Lower leg skin (tissue), 4 donors: ENCODE measurements at places on chromosomes 16 and 17.

GRCh38 chr16:83343935-83344366 lies 463.8 kb upstream of the HSBP1 start:
- no peak for DNase-seq

GRCh38 chr16:73601911-73602310 lies 554.0 kb upstream of the ZFHX3 start:
- no peak for DNase-seq

- no peak for DNase-seq
Measured at GRCh38 chr17:81382851-81383250, 12.4 kb upstream of the BAHCC1 start.

DNA sequence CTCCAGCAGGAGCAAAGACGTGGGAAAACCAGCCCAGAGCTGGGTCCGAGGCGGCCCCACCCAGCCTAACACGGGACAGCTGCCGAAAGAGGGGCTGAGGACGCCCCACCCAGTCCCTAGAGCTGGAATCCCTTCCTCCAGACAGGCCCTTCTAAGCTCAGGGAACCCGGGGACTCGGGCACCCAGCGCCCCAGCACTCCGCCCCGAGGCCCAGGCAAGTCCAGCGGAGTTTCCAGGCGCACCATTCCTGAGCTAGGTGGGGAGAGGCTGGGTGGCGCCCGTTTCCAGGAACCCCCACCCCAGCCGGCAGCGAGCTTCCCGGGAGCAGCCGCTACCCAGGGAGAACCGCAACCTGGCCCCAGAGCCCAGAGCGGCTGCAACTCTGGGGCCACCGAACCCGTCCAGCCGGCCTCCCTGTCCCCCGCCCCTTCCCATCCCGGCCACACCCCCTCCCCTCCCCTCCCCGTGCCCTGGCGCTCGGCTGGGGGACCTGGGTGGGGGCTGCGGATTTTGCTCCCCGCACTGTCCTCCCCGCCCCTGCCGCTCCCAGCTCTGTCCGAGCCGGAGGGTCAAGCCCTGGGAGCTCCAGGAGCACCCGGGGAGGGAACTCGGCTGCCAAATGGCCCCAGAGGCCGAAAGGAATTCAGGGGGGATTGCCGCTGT lies 536 bp downstream of the TMC6 start:
- no peak for DNase-seq

GRCh38 chr17:78344666-78345065 lies 15.2 kb downstream of the SOCS3 start:
- DNase-seq, result no peak

DNA sequence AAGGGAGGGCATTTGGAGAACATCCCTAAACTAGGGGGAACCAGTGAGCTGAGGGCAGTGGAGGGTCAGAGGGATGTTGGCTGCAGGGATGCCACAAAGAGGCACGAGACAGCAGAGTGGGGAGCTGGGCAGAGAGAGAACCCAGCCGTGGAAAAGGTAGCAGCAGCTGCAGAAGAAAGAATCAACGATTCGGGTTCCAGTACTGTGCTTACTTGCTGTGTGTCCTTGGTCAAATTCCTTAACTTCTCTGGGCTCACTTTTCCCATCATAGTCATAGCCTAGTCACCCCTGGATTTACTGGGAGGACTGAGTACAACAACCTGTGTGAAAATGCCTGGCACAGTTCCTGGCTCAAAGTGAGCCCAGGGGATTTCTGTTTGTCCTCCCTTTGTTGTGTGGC lies 12.8 kb upstream of the MMP2 start:
- peak; percentile 48 for DNase-seq

DNA sequence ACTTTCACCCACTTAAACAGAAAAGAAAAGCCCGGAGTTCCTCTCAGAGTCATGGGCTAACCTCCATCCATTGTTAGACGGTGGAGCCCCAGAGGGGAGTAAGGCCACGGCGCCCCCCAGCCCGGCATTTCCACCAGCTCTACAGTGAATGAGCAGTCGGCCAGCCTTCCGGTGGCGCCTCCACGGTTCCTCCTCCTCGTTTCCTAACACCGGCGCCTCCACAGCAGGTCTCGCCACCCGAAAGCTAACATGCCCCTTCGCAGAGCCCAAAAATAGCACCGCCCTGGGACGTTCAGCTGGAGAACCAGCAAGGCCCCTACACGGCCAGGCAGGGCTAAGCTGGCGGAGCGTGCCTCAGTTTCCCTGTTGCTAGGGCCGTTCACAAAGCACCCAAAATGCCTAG lies 858 bp downstream of the MMD start:
- DNase-seq, result peak; percentile 38

DNA sequence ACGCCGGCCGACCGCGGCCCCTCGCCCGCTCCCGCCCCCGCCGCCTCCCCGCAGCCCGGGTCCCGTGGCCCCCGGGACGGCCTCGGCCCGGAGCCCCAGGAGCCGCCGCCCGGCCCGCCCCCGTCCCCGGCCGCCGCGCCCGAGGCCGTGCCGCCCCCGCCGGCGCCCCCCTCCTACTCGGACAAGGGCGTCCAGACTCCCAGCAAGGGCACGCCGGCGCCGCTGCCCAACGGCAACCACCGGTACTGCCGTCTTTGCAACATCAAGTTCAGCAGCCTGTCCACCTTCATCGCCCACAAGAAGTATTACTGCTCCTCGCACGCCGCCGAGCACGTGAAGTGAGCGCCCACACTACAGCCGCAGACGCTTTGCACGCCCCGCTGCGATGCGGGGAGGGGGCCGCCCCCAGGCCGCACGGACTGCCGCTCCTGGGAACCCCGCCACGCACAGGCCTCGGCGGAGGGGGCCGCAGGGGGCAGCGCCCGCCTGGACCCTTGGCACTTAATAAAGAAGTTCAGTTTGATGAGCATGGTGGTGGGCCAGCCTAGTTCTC lies 35.5 kb upstream of the ZC3H18 start:
- no peak for DNase-seq

DNA sequence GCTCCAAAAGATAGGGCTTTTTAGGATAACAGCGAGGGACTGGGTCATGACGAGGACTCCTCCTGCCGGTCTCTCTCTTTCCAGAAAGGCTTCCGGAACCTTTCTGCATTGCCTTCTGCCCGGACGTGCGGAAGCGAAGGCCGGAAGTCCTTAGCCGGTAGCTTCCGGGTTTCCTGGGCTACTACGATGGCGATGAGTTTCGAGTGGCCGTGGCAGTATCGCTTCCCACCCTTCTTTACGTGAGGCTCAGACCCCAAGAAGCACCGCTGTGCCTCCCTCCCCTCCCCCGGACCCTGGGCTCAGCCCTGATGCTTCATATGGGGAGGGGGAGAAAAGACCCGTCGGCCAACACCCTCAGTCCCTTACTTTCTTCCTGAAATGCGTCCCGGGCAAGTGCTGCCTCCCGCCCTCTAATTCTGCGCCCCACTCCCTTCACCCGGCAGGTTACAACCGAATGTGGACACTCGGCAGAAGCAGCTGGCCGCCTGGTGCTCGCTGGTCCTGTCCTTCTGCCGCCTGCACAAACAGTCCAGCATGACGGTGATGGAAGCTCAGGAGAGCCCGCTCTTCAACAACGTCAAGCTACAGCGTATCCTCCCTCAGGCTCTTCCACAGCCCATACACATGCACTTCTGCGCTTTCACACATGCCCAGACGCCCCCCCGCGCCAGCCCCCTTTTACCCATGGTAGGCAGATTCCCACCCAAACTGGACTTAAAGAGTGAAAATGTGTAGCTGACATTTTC lies at the start of gene VPS25:
Gene VPS25 (plus strand): TSS at position 160 of the 746 bp plus-strand sequence. CDS start 27 bp downstream, at position 187.
- DNase-seq, result peak; percentile 78

DNA sequence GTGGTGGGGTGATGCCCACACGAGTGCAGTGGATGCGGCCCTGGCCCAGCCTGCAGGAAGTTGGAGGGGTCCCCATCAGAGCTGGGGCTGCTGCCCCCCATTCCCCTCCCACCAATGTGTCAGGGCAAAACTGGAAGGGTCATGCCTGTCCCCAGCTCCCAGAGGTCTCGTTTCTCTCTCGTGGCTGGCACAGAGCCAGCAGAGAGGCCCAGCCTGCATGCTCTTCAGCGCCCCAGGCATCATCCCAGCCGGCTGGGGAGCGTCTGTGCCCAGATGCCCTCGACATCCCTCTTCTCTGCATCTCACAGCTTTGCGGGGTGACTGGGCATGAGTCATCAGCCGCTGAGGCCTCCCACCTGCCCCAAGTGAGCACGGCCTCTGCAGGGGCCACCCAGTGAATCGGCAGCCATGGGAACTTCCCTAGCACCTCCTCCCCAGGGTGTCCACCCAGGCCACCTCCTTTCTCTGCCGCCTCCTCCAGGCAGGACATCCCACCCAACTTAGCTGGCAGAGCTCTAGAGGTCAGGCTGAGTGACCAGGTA lies 9.8 kb upstream of the CSNK1D start:
- no peak for DNase-seq

DNA sequence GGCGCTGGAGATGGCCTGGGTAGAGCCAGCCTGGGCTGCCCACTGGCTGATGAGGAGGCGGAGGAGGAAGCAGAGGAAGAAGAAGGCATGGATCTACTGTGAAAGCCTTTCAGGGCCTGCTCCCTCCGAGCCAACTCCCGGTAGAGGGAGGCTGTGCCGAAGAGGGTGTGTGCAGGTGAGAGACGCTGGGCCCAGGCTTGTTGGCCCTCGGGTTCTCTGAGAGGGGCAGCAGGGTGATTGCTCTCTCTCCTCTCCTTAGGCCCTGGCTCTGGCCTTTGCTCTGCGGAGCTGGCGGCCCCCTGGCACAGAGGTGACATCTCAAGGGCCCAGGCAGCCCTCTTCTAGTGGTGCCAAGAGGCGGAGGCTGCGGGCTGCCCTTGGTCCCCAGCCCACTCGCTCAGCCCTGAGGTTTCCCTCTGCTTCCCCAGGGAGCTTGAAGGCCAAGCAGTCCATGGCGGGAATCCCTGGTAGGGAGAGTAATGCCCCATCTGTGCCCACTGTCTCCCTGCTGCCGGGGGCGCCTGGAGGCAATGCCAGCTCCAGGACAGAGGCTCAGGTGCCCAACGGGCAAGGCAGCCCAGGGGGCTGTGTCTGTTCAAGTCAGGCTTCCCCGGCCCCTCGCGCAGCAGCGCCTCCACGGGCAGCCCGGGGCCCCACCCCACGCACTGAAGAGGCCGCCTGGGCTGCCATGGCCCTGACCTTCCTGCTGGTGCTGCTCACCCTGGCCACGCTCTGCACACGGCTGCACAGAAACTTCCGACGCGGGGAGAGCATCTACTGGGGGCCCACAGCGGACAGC lies 3.6 kb downstream of the TP53I13 start:
- peak; percentile 15 for DNase-seq

DNA sequence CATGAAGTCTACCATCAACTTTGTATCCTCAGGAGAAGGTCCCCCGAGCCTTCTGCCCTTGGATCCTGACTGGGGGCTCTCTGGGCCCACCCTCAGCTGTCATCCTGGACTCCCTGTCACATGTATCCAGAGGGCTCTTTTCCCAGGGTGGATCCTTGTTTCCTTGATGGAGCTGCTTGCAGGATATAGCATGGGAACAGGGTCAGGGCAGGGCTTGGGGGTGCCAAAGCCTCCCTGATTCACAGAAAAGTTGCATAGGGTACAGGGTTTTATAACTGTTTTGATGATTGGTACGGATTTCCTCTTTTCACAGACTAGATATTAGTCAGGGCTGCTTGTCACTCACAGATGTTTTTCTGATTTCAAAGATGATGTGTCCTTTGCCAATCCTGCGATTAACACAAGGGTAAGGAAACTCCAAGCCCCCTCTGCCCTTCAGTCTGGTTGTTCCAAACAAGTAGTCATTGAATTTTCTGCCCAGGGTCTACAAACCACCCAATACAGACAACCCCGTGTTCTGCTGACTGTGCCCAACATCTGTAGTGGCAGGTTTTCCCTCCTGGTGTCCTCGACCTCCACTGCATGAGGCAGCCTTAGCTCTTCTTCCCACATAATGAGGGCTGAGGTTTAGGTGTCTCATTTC lies 20.6 kb upstream of the SLC35G3 start:
- no peak for DNase-seq

- DNase-seq, result no peak
Measured at GRCh38 chr17:60665602-60666001, 12.0 kb upstream of the BCAS3 start.

DNA sequence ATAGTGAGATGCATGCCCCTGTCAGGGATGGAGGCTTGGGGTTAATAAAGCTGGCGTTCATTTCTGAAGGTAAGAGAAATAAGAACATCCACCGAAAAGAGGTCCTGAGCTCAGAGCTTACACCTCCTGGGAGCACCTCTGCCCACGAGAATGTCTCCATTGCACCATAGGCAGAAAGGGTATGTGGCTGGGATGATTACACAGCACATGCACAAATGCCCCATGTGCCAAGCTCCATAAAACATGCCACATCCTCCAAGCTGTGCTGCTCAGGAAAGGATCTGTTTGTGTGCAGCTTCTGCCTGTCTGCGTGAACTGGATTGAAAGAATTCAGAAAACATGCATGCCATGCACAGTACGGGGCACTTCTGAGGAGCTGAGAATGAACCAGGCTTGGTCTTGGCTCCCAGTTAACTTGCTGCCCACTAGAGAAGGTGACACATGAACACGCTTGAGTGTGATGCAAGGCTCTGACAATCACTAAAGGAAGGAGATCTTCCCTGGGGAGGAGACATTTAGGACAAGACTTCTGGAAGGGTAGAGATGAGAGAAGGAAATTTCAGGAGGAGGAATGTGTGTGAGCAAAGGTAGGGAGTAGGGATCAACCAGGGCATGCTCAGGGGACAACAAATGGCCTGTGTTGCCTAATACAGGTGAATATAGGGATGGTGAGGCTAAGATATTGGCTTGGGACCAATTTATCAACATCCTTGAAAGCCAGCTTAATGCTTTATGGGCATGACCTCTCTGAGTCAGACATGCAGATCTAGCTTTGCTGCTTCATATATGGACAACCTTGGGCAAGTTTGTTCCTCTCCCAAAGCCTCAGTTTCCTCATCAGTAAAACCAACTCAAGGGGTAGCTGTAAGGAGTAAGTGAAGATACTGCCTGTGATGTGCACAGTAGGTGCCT lies 32.0 kb upstream of the SMPD3 start:
- DNase-seq, result no peak

- DNase-seq, result no peak
Measured at GRCh38 chr17:62715882-62716390, 88.5 kb downstream of the MRC2 start.

DNA sequence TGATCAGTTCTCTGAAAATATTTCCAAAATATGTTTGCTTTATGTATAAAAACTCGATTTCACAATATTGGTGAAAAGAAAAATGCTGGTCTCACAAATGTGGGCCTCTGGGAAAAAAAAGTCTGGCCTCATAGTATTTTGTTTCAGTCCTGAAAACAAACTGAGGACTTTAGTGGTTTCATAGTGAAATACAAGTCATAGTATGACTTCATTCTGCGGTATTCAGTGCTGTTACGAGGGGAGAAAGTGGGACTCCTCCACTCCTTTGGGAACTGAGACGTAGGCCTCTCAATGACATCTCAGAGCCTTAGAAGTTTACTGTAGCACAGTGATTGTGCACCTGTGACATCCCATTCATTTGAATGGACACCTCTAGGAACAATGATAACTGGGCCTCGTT lies 56.0 kb downstream of the CYB561 start:
- no peak for DNase-seq

GRCh38 chr17:78724544-78724943 lies 57.5 kb downstream of the CYTH1 start:
- no peak for DNase-seq

GRCh38 chr16:8581831-8582580 lies 8.3 kb downstream of the TMEM114 start:
- DNase-seq, result no peak

- no peak for DNase-seq
Measured at GRCh38 chr17:64001091-64001579, 3.0 kb downstream of the PRR29 start.
